ENCODE measurements at places on chromosomes 11 and 22.

GRCh38 chr11:5719703-5720495, 16.3 kb upstream of the OR56B1 start:
- DNase-seq: no peak

DNA sequence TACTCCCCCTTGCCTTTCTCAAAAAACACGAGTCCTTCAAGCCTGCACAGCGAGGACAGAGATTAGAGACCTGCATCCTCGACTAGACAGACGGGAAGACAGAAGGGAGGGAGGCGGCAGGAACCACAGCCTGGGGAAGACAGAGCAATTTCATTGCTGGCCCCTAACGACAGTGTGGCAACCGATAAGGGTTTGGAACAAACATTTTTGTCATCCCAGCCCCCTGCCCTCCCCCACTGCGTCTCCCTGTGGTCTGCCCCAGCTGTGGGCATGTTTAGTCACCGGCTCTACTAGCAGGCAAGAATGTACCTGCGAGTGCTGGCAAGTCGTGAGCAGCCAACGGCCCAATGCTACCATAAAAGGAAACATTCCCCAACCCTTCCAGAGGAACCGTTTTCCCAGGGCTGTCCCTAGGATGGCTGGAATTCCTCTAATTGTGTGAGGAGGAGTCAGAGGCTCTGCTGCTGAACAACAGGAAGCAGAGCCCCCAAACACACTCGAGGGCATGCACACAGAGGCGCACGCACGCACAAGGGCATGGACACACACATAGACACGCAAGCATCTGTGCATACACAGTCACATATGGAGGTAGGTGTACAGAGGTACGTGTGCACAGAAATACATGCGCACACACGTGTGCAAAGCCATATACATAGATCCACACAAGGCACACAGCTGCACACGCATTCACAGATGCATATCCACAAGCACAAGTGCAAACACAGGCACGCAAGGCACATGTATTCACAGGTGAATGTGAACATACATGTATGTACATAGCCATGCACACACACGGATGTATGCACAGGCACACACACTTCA, 58.3 kb downstream of the MYH9 start:
- DNase-seq: no peak

DNA sequence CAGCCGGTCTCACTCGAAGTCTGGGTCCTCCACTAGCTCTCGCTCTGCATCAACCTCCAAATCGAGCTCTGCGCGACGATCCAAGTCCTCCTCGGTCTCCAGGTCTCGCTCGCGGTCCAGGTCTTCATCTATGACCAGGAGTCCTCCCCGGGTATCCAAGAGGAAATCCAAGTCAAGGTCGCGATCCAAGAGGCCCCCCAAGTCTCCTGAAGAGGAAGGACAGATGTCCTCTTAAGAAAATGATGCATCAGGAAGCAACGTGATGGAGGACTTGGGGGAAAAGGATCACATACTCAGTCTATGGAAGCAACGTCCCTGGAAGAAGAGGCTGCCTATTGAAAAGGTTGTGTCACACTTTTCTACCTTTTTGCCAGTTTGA, 1.1 kb downstream of the SRSF8 start:
- DNase-seq: no peak

GRCh38 chr22:43447380-43447779, 35.6 kb downstream of the MPPED1 start:
- DNase-seq: peak; percentile 93

- no peak for DNase-seq
These were observed 6.1 kb downstream of the PARVB start for GRCh38 chr22:44030051-44030701.

DNA sequence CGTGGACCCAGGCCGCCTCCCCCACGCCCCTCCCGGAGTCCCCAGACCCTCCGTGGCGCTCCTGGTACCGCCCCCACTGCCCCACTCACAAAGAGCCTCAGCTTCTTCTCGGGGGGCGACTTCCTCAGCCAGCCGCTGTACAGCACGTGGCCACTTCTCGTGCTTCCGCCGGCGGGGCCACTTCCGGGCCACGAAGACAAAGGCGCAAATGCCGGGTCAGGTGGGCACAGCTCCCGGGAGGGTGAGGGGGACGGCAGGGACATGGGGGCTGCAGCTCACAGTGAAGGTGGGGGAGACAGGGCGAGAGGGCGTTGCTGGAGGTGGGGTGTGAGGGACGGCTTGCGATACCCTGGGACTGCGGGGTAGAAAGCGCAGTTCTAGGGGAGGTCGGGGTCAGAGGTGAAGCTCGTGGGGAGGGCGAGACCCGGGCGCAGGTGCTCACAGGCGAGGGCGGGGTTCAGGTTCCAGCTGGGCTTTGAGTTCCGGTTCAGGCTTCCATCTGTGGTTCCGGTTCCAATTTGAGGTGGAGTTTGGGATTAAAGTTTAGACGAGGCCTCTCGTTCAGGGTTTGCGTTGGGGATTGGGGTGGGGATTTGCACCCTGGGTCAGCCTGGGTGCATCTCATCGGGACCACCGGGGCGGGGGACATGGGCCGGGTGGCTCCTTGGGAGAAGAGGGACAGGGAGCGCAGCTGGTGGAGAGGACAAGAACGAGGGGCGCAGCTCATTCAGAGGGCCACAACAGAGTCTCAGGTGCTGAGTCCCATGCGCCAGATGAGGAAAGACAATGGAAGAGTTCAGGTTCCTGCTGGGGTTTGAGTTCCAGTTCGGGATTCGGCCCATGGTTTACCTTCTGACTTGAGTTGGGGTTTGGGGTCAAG, at the start of gene GAB4:
TSS of gene GAB4 (minus strand) at position 371 of the 880 bp plus-strand sequence. CDS start at position 263, 108 bp downstream.
- no peak for DNase-seq

DNA sequence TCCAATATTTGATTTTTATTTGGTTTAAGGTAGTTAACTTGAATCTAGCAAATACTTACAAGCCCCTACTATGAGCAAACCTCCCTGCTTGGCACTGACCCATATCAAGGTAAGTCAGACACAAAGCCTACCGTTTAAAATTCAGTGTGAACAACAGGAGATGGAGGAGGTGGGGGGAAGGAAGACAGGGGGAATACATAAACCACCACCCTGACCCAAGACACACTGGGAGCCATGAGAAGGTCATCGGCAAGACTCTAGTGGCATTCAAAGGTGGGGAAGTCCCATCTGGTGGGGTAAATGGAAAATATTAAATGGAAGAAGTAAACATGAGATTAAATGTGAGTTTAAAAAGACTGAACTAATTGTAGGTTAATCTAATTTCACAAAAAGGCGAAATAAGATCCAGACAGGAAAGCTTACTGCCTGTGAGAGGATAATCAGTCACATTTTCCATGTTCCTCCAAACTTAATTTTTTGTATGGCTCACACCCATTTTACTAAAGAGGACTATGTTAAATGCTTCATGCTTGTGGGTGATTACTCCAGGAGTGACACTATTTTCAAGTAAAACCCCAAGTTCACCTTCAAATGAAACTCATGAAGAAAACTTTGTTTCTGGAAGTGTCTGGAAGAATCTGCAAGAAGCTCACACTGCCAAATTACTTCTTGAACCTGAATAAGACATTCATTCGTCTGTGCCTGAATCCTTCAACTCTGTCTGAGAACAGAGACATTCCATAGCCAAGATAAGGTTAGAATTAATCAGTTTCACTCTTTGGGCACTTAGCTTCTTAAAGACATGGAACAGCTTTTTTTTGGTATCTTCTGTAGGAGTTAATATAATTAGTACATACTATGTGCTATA, 51.7 kb downstream of the PITPNB start:
- no peak for DNase-seq

GRCh38 chr11:67369801-67370284, 3.6 kb downstream of the CLCF1 start:
- peak; percentile 31 for DNase-seq

GRCh38 chr22:19717691-19718455, 3.6 kb downstream of the SEPTIN5 start:
- peak; percentile 57 for DNase-seq

- DNase-seq: no peak
These were observed 8.3 kb downstream of the TBC1D22A start for GRCh38 chr22:46770726-46771125.

DNA sequence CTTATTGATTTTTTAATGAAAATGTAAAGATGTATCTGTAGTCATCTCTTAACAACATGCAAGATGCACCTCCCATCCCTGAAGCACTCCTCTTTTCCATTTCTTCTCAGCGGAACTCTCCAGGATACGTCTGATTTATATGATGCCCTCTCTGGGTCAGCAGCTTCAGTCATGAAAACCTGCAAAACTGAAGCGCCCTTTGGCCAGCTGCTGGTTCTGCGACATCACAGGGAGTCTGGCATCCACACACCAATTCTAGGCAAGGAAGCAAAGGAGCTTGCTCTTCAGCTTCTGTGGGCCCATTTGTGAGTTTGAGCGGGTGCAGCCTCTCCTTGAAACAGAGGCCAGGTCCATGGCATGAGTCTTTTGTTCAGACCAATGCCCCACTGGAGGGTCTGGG, 1253.3 kb downstream of the TBC1D22A start:
- no peak for DNase-seq

GRCh38 chr11:121439337-121439736, 12.8 kb upstream of the SORL1 start:
- no peak for DNase-seq

- peak; percentile 90 for DNase-seq
These were observed 19.5 kb upstream of the TPH1 start for GRCh38 chr11:18065572-18065971.

DNA sequence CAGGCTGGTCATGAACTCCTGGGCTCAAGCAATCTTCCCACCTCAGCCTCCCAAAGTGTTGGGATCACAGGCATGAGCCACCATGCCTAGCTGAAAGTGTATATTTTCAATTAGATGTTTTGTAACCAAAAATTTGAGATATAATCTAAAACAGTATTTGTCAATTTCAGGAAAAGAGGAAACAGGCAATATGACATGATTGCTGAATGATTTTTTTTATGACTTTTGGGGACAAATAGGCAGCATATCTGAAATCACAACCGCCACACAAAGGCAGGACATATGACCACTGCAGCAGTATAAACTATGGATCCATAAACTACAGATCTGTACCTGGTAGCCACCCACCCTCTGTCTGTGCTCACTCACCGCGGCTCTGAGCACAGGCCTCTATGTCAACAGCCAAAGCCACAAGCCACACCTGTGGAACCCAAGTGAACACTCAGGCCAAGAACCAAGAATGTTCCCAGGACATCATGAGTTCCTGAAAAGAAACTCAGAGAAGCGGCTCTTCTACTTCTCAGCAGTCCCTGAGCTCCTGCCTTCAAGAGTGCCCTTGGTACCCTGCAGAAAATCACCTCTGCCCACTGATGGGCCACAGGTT, 22.5 kb downstream of the PISD start:
- no peak for DNase-seq

DNA sequence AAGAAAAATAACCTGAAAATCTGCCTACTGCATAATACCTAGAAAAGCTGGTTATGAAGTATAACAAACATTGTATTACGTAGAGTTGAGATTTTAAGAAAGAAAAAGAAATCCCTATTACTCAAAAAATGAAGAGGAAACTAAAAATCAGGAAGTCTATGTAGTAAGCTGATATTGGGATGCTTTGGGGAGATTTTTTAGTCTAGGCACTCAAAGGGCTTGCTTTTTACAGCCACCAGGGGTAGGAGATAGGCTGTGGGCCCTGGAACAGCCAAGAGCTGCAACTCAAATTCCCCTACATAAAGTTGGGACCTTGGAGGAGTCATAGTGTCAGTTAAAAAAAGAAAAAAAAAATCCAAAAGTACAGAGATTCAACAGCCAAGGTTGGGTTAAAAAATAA, 90.4 kb downstream of the RELT start:
- no peak for DNase-seq

GRCh38 chr22:27879923-27880322, 39.1 kb downstream of the PITPNB start:
- no peak for DNase-seq
